ENCODE measurements at places on chromosomes 4 and X. TPM values are rescaled to one million over a fixed set of nuclear protein-coding genes. Genes with fewer than 3 reads are reported as not detected.
A peak's percentile ranks its signal among the peaks of the same experiment; 100 is the strongest.

- no peak overlapping the region for H3K27ac ChIP-seq
- DNase-seq = no peak
- H3K4me1 ChIP-seq = no peaks in the 10 kb centered on the region
- H3K27me3 ChIP-seq = no peaks in the 10 kb centered on the region
- H3K36me3 ChIP-seq = no peaks in the 10 kb centered on the region
Measured at GRCh38 chr4:146998157-146998556, 52.5 kb upstream of the TTC29 start.

Gene PSAPL1
- not detected for total RNA-seq

- no peak overlapping the region for H3K27ac ChIP-seq
- no peaks in the 10 kb centered on the region for H3K36me3 ChIP-seq
- H3K4me1 ChIP-seq = no peaks in the 10 kb centered on the region
- H3K27me3 ChIP-seq = no peaks in the 10 kb centered on the region
Measured at GRCh38 chrX:149950681-149951080, 12.4 kb upstream of the EOLA2 start.

GRCh38 chr4:43560047-43560446, 667.5 kb downstream of the GRXCR1 start:
- H3K27me3 ChIP-seq = no peaks in the 10 kb centered on the region
- H3K36me3 ChIP-seq = no peaks in the 10 kb centered on the region
- no peak overlapping the region for H3K4me3 ChIP-seq
- H3K27ac ChIP-seq = no peak overlapping the region
- DNase-seq = no peak

- no peak for DNase-seq
- H3K4me3 ChIP-seq = no peak overlapping the region
- no peaks in the 10 kb centered on the region for H3K36me3 ChIP-seq
- H3K27me3 ChIP-seq = peaks cover 3% of the 10 kb centered on the region
- no peak overlapping the region for H3K27ac ChIP-seq
Measured at GRCh38 chrX:136627409-136627808, 20.5 kb upstream of the CD40LG start.

GRCh38 chrX:131633285-131633917, 89.5 kb downstream of the OR13H1 start:
- H3K4me1 ChIP-seq = no peaks in the 10 kb centered on the region
- peaks cover 36% of the 10 kb centered on the region for H3K27me3 ChIP-seq
- DNase-seq = peak; percentile 89
- H3K4me3 ChIP-seq = no peak overlapping the region

GRCh38 chrX:23980011-23980441, 47.0 kb downstream of the KLHL15 start:
- H3K27me3 ChIP-seq = peaks cover 11% of the 10 kb centered on the region
- no peaks in the 10 kb centered on the region for H3K36me3 ChIP-seq
- DNase-seq = no peak
- no peaks in the 10 kb centered on the region for H3K4me1 ChIP-seq
- no peak overlapping the region for H3K27ac ChIP-seq
- H3K4me3 ChIP-seq = no peak overlapping the region

Gene PGAM4
- 1.3 TPM for total RNA-seq

- H3K27me3 ChIP-seq = no peaks in the 10 kb centered on the region
- no peak for DNase-seq
- no peaks in the 10 kb centered on the region for H3K36me3 ChIP-seq
- no peaks in the 10 kb centered on the region for H3K4me1 ChIP-seq
Measured at GRCh38 chr4:174928575-174929253, 10.6 kb downstream of the ADAM29 start.

DNA sequence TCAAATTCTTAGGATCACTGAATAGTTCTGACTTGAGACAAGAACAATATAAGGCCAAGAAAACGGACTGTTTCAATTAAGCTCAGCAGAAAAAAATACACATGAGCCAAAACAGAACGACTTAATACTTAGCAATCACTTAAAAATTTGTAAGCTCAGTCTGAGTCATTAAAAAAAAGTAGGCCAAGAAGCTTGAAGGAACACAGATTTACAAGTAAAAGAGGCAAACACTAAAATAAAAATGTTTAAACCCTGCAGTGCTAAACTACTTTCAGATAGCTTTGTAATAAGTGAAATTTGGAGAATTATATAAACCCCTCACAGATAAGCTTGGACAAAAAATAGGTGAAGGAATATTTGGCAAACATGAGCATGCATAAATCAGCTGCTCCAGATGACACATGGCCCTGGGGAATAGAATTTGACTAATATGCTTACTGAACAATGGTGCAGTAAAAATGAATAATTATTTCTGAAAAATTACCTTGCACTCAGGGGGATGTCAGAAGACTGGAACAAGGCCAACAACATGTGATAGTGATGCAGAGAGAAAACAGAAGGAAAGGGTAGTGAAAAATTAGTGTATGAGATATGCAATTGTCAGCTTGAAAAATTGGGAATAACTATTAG, 49.6 kb downstream of the LNX1 start:
- H3K4me1 ChIP-seq = peaks cover 6% of the 10 kb centered on the region
- no peaks in the 10 kb centered on the region for H3K27me3 ChIP-seq
- H3K27ac ChIP-seq = peak overlapping the region; percentile 29
- no peak overlapping the region for H3K4me3 ChIP-seq
- DNase-seq = no peak

- H3K27ac ChIP-seq = no peak overlapping the region
- no peak for DNase-seq
- H3K4me3 ChIP-seq = no peak overlapping the region
- H3K36me3 ChIP-seq = no peaks in the 10 kb centered on the region
Measured at GRCh38 chr4:1405636-1406393, 427 bp downstream of the NKX1-1 start.

- no peaks in the 10 kb centered on the region for H3K27me3 ChIP-seq
- no peaks in the 10 kb centered on the region for H3K36me3 ChIP-seq
- H3K4me3 ChIP-seq = no peak overlapping the region
- H3K4me1 ChIP-seq = no peaks in the 10 kb centered on the region
Measured at GRCh38 chr4:18209448-18209847, 187.9 kb upstream of the LCORL start.

GRCh38 chr4:55075823-55076716, 49.3 kb downstream of the KDR start:
- H3K4me3 ChIP-seq = no peak overlapping the region
- no peak for DNase-seq
- H3K4me1 ChIP-seq = no peaks in the 10 kb centered on the region
- H3K27me3 ChIP-seq = peaks cover 2% of the 10 kb centered on the region

Gene ABHD18
- 13.7 TPM for total RNA-seq

GRCh38 chrX:97616883-97617530, 733.3 kb downstream of the RPA4 start:
- H3K4me1 ChIP-seq = no peaks in the 10 kb centered on the region
- peaks cover 6% of the 10 kb centered on the region for H3K27me3 ChIP-seq
- H3K27ac ChIP-seq = no peak overlapping the region
- no peaks in the 10 kb centered on the region for H3K36me3 ChIP-seq

DNA sequence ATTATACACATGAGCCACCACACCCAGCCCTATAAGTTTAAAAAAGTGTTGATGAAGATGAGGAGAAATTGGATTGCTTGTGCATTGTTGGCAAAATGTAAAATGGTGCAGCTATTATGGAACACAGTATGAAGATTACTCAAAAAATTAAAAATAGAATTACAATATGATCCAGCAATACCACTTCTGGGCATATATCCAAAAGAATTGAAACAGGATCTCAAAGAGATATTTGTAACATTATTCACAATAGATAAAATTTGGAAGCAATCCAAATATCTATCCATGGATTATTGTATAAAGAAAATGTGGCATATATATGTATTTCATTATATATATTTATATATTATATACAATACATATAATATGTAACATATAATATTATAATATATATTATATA, 515.6 kb upstream of the GNPDA2 start:
- H3K27me3 ChIP-seq = no peaks in the 10 kb centered on the region
- no peaks in the 10 kb centered on the region for H3K36me3 ChIP-seq
- H3K27ac ChIP-seq = no peak overlapping the region
- H3K4me1 ChIP-seq = no peaks in the 10 kb centered on the region
- no peak overlapping the region for H3K4me3 ChIP-seq
